ENCODE measurements at places on chromosomes 4 and X.
A peak's percentile ranks its signal among the peaks of the same experiment; 100 is the strongest.

DNA sequence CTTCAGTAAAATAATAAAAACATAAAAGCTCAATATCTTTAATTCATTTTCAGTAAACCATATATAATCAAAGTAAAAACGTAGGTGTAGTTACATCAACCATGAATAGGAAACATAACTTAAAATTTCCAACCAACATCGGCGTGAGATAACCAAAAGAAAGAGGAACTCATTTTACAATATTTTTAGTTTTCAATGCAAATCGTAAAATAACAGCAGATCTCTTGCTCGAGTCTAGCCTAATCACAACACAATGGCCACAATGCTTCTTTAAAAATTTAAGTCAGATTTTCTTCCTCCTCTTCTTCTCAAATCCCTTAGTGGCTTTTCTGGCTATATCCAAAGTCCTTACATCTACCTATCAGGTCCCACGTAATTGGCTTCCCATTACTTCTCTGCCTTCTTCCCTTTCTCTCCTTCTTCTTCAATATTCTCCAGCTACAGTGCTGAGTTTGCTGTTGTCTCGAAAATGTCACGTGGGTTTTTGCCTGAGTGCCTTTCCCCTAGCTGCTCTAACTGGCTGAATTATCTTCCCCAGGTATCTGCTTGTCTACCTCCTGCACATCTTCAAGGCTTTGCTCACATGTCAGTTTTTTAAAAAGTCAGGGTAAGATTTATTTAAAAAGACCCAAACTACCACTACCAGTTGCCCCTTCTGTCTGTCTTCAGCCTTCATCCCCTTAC is 90.9 kb upstream of the BANK1 start:
- no peak for DNase-seq

- DNase-seq, result no peak
Observed at GRCh38 chr4:87078987-87079486, 141.4 kb downstream of the KLHL8 start.

DNA sequence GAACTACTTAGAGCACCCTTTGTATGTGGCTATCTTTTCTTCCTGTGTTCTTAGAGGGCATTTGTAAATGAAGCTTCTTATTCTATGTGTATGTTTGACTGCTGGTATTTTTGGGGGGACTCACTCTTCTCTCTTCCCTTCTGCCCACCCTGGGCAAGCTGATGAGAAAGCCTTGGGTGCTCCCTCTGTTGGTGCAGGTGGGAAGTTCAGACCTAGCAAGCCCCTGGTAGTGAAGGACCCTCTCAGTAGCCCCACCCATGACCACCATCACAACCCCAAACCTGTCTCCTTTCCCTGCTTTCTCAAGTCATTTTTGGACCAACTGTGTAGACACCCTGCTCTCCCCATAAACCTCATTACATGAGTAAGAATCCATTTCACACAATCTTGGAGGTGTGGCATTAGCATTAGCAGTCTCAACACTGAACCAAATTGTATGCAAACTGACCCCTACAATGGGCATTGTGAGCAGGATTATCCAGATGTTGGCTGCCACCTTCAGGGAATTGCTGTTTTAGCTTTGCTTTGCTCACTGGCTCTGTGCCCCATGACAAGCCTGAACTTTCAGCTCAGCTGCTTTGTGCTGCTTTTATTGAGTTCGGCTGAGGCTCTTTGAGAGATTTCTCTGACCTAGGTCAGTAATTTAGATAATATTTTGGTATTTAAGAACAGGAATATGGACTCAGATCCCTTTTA is 27.9 kb downstream of the TRIM61 start:
- DNase-seq, result peak; percentile 38

GRCh38 chrX:14896273-14896672 is 23.1 kb downstream of the MOSPD2 start:
- no peak for DNase-seq

GRCh38 chr4:155106629-155107028 is 101.8 kb upstream of the NPY2R start:
- DNase-seq, result no peak

DNA sequence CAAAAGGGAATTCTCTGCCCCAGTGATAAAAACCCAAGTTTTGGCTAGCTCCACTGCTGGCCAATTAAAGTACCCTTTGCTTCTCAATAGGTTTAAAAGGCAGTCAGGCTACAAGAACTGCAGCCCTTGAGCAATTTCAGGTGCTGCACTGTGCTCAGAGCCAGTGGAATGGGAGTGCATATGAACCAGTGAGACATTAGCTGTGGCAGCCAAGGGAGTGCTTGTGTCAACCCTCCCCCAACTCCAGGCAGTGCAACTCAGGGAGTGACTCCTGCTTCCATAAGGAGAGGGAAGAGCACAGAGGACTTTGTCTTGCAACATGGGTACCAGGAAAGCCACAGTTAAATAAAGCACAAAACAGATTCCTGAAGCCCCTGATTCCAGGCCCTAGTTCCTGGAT is 61.6 kb upstream of the VAMP7 start:
- DNase-seq, result no peak

GRCh38 chr4:141759796-141760425 is 123.5 kb downstream of the IL15 start:
- DNase-seq, result no peak

DNA sequence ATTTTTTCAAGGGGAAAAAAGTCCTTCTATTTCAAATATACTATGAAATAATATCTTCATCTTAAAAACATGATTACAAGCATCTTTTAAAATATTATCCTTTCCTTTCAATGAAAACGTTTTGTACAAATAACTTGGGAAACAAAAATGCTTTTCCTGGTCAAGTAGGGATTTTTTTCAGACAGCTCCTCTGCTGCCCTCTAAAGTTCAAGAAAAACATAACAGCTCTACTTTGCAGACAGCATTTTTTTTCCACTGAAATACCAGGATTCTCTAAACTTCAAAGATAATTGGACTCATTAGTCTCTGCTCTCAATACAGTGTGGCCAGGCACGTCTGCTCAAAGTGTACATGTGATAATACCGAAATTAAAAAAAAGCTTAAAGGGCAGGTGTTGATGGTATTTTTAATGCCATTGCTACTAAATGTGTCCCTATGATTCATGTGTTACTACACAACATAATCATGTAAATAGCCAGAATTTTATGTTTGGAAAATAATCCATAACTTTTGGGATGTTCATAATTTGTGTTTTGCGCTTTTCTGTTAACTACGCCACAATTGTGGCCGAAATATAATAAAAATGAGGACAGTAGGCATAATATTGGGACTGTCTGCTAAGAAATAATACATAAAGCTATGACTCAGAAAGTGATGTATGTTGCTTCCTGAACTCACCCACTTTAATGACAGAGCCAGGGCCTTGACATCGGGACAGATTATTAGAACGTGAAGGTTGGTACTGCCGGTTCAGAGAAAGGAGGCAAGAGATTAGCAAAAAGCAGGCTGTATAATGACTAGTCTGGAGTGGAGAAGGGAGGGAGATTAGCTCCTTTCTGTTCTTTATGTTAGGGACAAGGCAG is 478.9 kb downstream of the KCNIP4 start:
- DNase-seq, result no peak

- no peak for DNase-seq
Observed at GRCh38 chr4:25310066-25310802, 2.3 kb upstream of the ZCCHC4 start.

DNA sequence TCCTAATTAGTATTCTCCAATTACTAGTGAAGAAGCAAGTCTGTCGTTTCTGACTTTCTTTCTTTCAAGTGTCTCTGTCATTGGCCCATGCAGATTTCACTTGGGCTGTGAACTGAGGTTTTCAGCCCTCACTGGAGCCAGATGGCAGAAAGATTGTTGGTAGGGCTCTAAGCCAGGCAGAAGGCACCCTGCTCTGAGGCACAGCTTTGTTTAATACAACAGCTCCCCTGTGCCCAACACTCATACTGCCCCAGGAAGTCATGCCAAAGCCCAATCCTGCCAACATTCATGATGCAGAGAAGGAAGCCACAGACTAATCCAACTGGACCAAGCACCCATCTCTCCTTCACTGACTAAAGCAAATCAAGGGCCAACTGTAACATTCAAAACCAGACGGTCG is 117.1 kb upstream of the FRG1 start:
- no peak for DNase-seq

DNA sequence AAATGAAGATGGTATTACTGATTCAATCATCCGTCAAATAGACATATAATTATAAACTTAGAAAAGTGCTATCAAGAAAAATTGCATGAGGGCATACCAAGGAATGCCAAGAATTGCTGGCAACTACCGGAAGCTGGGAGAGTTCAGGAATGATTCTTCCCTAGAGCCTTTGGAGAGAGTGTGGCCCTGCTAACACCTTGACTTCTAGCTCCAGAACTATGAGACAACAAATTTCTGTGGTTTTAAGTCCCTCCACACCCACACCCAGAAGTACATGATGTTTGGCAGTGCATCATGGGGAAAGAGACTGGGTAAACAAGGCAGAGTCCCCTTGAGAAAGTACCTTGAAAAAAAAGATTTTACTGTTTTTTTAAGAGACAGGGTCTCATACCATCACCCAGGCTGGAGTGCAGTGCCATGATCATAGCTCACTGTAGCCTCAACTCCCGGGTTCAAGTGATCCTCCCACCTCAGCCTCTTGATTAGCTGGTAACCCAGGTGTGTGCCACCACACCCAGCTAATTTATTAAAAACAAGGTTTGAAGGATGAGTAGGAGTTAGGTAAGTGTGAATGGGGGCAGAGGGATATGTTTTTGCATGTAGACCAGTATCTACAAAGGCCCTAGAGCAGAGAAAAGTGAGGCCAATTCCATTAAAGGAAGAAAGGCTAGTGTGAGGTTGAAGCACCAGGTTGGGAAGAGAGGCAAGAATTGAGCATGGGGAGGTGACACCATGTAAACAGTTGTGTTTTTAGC is 53.1 kb downstream of the GSX2 start:
- no peak for DNase-seq

DNA sequence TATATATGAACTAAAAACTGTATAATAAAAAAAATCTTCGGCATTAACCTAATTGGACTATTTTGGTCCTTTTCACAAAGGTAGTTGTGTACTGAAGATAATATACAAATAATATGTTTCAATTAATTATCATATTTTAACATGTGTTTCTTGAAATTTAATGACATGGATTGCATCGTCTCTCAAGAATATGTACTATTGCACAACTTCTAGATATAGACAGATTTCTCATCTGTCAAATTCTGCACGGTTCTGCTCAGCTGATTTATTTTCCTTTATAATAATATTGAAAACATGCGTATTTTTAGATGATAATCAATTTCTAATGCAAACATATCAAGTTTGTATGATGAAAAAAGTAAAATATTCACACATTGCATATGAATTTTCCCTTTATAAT is 498.7 kb upstream of the PABPC4L start:
- no peak for DNase-seq

DNA sequence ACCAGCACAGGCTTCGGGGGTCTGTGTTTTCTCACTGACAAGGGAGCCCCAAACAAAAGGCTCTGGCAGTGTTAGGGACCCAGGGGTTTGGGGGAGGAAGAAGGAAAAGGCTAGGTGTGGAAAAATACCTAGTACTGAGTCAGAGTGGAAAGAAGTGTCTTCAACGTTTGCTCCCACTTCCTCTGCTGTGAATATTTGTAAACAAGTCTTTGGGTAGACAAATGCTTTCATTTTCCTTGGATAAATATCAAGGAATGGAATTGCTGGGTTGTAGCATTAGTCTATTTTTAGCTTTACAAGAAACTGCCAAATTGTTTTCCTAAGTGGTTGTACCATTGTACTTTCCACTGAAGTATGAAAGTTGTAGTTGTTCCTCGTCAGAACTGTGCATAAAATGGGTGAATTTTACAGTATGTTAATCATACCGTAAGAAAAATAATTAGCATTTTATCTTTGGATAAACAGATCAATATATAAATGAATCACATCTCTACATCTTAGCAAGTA is 17.4 kb downstream of the COL4A5 start:
- no peak for DNase-seq

GRCh38 chr4:145865274-145865941 is 73.2 kb downstream of the ZNF827 start:
- DNase-seq, result no peak

GRCh38 chrX:153816831-153817690 is 13.3 kb downstream of the PDZD4 start:
- no peak for DNase-seq

DNA sequence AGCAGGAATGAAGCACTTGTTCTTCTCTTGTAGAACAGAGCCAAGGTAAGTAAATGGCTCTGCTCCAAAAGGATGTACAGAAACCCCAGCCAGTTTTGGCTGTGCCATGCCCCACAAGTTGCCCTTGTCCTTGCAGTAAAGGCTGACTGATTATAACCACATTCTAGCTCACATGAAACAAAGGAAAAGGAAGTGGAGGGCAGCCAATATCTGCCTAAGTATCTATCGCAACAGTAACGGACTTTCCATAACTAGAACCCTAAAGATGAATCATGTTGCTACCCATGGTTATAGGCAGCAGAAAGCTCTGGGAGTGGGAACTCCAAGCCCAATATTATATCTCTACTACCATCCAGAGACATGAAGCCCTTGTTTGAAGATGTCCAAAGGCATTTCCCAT is 95.7 kb downstream of the COMMD8 start:
- DNase-seq, result no peak

GRCh38 chr4:37825968-37826294 is 555 bp upstream of the PGM2 start:
- no peak for DNase-seq

- no peak for DNase-seq
Observed at GRCh38 chrX:65731684-65732289, 64.3 kb downstream of the MSN start.

GRCh38 chrX:145003443-145003842 is 243.9 kb upstream of the SPANXN1 start:
- no peak for DNase-seq

DNA sequence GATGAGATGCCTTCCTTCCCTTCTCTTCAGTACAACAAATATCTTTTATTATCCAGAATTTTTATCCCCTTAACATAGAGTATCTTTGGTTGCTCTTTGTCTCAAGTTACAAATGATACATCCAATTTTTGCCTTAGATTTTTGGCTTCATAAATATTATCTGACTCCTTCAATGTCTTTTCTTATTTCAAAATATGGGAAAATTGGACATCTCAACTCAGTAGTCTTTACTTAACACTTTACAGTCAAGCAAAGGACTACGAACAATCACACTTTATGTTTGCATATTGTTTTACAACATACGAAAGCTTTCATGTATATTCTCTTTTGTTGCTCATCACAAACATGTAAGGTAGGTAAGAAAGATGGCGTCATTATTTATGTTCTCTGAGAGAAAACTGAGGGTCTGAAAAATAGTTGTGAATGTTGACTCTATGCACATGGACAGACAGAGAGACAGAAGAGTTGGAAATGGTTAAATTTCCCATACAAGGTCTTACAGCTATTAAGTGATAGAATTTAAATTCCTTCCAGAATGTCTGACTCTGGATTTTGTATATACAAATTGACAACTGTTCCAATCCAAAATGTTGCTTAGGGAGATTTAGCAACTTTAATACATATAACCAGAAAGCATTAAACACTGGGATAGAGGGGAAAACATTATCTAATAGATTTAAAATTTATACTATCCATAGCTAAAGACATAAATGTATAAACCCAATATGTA is 29.4 kb downstream of the DCHS2 start:
- DNase-seq, result no peak

GRCh38 chr4:95985791-95986550 is 146.1 kb downstream of the PDHA2 start:
- DNase-seq, result no peak

GRCh38 chrX:139222511-139223200 is 307.9 kb upstream of the F9 start:
- DNase-seq, result no peak

- DNase-seq, result peak; percentile 80
Observed at GRCh38 chr4:168588916-168589531, 92.2 kb downstream of the PALLD start.

Data from islet precursor cell (in vitro differentiated cells).